Ovary (tissue), 10 donors: ENCODE measurements at places on chromosomes 7 and 10. TPM values are rescaled to one million over a fixed set of nuclear protein-coding genes. Genes with fewer than 3 reads are reported as not detected.

DNA sequence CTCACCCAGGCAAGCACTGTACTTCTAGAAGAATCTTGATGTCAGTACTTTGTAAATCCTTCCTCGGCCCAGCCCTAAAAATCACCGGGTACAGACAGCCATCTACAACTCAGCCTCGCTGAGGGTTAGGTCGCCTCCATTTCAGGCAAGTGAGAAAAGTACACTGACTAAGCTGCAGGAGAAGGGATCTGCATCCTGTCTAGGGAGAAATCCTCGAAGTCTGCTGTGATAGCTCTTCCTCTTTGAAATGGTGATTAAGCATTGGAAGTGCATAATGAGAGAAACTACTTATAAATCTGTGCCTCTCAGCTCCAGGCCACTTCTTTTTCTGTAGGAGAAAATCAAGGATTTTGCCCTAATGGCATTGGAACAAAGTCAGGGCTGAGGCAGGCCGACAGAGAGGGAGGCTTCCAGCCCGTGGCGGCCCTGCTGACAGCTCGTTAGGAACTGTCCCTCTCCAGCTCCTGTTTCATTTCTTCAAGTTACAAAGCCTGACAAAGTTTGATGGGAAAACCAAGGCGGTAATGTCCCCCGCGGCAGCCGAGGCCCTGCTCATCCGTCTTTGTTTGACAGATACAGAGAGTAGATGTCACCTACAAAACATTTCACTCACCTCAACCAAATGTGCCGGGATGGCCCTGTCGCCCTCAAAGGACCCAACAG lies 14.1 kb upstream of the GOT1 start:
- DNase-seq: no peak

TMEM176A gene
- total RNA-seq: 166 TPM

GRCh38 chr10:109592391-109592790 lies 330.9 kb downstream of the XPNPEP1 start:
- DNase-seq: no peak

VAX1 gene
- total RNA-seq: not detected

DNA sequence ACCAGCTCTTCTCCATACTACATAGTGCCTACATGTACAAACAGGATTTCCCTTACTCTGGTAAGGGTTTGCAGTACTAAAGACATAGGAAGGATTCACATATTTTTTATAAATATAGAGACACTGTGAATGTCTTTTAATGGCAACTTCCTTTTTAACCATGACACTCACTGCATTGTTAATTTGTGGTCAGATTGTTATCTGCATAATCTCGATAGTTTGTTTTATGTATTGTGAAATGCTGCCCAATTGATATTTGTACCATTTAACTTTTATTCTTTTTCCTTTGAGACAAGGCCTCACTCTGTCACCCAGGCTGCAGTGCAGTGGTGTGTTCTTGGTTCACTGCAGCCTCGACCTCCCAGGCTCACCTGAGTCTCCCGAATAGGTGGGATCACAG lies 39.7 kb downstream of the SP8 start:
- no peak for DNase-seq

NPC1L1 gene
- total RNA-seq: 0.28 TPM

DNA sequence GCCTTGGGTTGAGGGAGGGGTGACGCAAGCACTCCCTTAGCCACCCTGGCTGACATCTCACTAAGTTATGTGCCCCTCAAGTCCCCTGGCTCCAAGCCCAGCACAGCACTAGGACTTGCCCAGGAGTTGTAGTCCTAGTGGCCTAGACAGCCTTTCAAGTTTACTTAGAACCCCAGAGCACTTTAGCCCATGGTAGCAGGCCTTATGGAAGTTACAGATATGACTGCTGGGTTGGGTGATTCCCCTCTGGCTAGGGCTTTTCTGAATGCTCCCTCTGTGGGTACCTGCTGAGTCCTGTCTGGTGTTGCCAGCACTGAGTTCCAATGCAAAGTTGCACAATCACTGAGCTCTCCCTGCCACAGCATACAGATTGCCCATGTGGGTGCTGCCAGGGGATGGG lies 83.2 kb downstream of the AHCYL2 start:
- DNase-seq: no peak

- DNase-seq: no peak
Measured at GRCh38 chr7:28937619-28938018, 20.5 kb downstream of the TRIL start.

ASB15 gene
- total RNA-seq: not detected

CYP2W1 gene
- not detected for total RNA-seq

SLC25A13 gene
- total RNA-seq: 16.1 TPM

DNA sequence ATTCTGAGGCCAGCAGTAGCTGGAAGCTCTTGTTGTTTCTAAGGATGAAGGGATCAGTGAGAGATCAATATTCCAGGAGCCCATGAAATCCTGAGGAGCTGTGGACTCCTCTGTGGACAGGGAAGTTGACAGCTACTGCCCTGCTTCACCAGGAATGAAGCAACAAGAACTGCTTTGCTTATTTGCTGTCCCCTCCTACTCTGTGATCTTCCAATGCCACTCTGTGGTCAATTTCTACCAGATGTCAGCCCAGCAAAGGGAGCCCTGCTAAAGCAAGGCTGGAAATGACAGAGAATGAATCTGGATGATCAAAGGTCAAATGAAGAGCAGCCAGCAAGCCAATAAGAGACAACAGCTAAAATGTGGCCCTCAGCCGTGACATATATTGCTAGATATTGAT lies 227.5 kb upstream of the CHRM2 start:
- DNase-seq: no peak

ANKRD61 gene
- total RNA-seq: not detected

DNA sequence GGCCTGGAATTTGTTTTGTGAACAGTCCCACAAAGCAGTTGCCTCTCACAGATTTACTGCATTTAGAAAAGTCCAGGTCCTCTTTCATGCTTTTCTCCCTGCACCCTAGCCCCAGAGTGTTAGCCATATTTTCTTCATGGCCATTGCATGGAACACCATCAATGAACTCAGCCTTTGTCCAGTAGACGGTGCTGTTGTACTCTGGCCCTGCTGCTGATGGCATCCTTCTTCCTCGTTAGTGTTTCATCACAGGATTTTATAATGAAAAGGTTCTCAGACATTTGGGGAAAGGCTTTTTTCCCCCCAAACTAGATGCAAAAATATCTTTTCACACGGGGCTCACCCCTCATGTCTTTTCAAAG lies 93.0 kb upstream of the SLC25A13 start:
- DNase-seq: peak; percentile 16

DNA sequence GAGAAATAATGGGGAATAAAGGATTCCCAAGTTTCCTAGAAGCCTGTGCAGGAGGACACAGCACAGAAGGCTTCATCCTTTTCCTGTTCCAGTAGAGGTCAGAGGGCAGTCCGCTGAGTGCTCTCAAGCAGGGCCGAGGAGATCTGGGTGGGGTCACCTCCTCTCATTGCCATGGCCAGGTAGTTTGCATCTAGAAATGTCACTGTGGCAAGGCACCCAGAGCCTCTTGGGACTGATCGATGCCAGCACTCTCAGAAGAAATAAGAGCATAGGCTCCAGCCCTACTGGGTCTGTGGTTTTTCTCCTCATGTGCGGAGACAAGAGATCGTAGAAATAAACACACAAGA lies 7.9 kb downstream of the NUB1 start:
- no peak for DNase-seq

- no peak for DNase-seq
Measured at GRCh38 chr10:118330295-118331076, 11.6 kb downstream of the FAM204A start.

DNA sequence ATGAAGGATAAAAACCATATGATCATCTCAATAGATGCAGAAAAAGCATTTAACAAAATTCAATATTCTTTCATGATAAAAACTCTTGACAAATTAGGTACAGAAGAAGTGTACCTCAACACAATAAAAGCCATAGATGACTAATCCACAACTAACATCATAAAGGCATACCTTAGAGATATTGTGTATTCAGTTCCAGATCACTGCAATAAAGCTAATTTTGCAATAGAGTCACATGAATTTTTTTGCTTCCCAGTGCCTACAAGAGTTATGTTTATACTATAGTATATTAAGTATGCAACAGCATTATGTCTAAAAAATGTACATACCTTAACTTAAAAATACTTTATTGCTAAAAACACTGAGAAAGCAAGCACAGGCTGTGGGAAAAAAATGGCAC lies 18.9 kb upstream of the RNF32 start:
- no peak for DNase-seq

KCND2 gene
- total RNA-seq: 3.9 TPM

GPR26 gene
- not detected for total RNA-seq

AKR1C4 gene
- not detected for total RNA-seq

DNA sequence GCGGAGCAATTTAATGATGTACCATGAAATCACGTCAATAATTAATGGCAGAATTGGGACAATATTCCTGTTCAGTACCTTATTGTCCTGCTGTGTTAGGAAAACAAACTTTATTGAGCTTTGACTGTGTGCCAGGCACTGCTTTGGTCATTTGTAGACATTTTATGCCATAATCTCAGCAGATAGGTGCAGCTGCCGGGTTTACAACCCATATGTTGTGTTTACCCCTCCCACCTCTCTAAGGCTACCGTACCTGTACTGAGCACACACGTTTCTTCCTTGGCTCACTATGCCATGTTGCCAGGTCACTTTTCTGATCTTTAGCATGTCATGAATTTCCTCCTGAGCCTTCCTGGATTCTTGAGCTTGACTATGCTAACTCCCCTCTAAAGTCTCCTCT lies 422.2 kb downstream of the PHTF2 start:
- no peak for DNase-seq

BLNK gene
- total RNA-seq: 2.3 TPM

DNA sequence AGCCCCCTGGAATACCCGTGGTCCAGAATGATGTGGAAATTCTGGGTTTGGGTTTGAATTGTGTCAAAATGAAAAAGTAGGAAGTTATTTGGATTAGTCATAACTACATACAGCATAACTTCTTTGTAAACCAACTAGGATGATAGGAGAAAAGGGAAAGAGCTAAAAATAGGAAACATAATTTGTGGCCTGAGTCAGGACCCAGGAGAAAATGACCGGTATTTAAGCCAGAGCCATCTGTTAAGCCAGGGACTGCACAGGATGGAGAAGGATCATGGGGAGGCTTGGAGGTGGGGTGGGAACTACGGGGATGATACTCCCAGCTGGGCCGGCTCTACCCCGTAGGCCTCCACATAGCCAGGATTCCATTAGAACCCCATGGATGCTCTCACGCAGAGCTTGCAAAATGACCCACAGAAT lies 98.6 kb downstream of the MYOF start:
- DNase-seq: no peak

GRCh38 chr7:93968911-93969620 lies 35.1 kb downstream of the BET1 start:
- DNase-seq: no peak
